ENCODE measurements at places on chromosomes 13 and 19. TPM values are rescaled to one million over a fixed set of nuclear protein-coding genes. Genes with fewer than 3 reads are reported as not detected.

S1PR4 gene
- 0.71 TPM for total RNA-seq

DYRK1B gene
- total RNA-seq = 7.3 TPM

SLC25A41 gene
- 0.93 TPM for total RNA-seq

SOHLH2 gene
- not detected for total RNA-seq

GRIK5 gene
- total RNA-seq = 1.7 TPM

SIGLEC6 gene
- total RNA-seq = not detected

CGB1 gene
- 0.76 TPM for total RNA-seq

SMG9 gene
- total RNA-seq = 80.2 TPM

TEX29 gene
- total RNA-seq = not detected

FPR1 gene
- total RNA-seq = not detected

PNMA8A gene
- not detected for total RNA-seq

- peaks cover 18% of the 10 kb centered on the region for H3K36me3 ChIP-seq
- no peak overlapping the region for H3K27ac ChIP-seq
- no peaks in the 10 kb centered on the region for H3K27me3 ChIP-seq
- DNase-seq = no peak
- peaks cover 2% of the 10 kb centered on the region for H3K4me1 ChIP-seq
Observed at GRCh38 chr13:113483504-113484293, 6.8 kb downstream of the DCUN1D2 start.

DNA sequence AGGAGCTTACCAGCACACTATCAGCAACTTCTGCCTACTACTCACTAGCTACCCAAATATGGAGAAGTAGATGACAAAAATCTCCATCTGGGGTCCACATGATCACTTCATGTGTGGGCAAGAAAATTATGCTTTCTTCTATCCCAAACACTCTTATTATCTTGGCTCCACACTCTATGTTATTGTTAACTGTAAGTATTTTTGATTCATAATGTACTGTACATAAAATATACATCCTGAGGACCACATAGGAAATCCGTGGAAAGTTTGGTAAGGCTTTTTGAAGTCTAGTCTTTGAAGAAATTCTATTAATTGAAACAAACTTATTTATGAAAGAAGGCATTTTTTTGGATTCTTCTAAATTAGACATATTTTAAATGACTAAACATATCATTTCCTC is 378.8 kb downstream of the DACH1 start:
- no peak for DNase-seq
- no peaks in the 10 kb centered on the region for H3K36me3 ChIP-seq
- H3K4me3 ChIP-seq = no peak overlapping the region
- H3K27me3 ChIP-seq = no peaks in the 10 kb centered on the region
- H3K27ac ChIP-seq = no peak overlapping the region

DNA sequence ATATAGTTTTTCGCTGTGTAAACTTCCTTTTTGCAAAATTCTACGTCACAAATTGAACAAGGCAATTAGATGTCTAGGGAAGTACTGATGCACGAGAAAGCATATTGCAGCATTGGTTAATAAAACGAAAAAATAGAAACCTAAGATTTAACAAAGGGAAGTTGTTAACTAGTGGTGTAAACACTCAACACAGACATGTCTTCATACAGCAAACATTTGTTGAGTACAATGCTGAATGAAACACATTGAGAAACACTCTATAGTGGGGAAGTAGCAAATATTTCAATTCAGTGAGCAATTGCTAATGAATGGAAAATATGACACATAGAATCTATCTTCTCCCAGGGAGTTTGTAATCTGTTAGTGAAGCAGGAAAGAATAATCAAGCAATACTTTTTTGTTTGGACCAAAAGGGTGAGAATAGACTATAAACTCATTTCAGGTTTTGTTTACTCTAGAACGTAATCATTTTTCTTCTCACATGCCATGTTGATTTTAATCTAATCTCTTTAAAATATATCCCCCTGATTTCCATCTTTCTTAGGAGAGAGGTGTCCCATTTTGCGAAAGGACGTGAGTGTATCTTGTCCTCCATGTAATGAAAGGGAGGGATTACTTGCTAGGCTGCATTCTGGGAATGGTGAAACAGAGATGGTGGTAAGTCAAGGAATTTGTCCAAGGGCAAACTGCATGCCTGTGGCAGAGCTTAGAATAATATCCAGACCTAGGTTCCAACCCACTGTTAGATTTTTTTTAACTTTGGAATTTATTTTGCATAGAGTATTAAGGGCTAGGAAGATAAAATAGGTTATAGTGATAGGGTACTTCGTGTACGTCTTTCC is 1.7 kb upstream of the ANKRD10 start:
- no peak for DNase-seq
- peaks cover 22% of the 10 kb centered on the region for H3K4me1 ChIP-seq
- H3K4me3 ChIP-seq = peak overlapping the region; percentile 76
- H3K36me3 ChIP-seq = no peaks in the 10 kb centered on the region

GRCh38 chr19:51550848-51551672 is 19.6 kb upstream of the SIGLEC6 start:
- no peaks in the 10 kb centered on the region for H3K36me3 ChIP-seq
- no peak overlapping the region for H3K4me3 ChIP-seq
- H3K4me1 ChIP-seq = no peaks in the 10 kb centered on the region
- peaks cover 41% of the 10 kb centered on the region for H3K27me3 ChIP-seq

DNA sequence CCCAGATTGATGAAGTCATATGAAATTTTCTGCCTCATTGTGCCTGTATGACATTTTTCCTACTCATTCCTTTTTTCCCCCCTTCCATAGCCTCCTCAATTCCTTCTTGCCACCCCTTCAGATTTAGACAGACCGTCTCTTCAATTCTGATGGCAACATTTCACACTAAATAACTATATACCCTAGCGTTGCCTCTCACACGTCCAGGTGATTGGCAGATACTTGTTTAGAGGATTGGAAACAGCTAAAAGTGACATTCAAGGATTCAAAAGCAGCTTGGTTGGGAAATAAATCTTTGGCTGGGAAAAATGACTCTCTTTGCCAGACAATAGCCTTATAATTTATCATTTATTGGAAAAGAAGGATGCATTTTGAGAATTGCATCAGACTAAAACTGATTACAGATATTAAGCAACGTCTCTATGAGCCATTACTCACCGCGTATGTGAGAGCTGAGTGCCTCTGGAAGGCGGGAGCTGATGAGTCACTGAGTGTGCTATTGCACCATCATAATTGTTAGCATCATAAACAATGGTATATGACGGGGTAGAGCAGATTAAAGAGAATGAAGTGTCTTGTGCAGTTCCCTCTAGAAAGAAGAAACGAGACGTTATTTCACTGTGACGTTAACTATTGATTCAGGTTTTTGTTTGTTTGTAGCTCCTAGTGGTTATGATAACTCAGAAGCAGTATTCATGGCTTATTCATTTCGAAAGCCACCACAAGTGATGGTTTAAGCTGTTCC is 61.1 kb upstream of the FAM216B start:
- peak overlapping the region; percentile 33 for H3K4me3 ChIP-seq
- H3K27me3 ChIP-seq = no peaks in the 10 kb centered on the region
- DNase-seq = peak; percentile 60
- no peak overlapping the region for H3K27ac ChIP-seq
- H3K4me1 ChIP-seq = peaks cover 3% of the 10 kb centered on the region
- H3K36me3 ChIP-seq = no peaks in the 10 kb centered on the region

- H3K36me3 ChIP-seq = no peaks in the 10 kb centered on the region
- H3K4me3 ChIP-seq = no peak overlapping the region
- no peak for DNase-seq
Observed at GRCh38 chr13:87798536-87798935, 127.4 kb downstream of the SLITRK5 start.

GRCh38 chr19:56080669-56081401 is 40.3 kb downstream of the ZNF787 start:
- peaks cover 6% of the 10 kb centered on the region for H3K4me1 ChIP-seq
- H3K36me3 ChIP-seq = no peaks in the 10 kb centered on the region
- peak; percentile 39 for DNase-seq
- no peaks in the 10 kb centered on the region for H3K27me3 ChIP-seq

DNA sequence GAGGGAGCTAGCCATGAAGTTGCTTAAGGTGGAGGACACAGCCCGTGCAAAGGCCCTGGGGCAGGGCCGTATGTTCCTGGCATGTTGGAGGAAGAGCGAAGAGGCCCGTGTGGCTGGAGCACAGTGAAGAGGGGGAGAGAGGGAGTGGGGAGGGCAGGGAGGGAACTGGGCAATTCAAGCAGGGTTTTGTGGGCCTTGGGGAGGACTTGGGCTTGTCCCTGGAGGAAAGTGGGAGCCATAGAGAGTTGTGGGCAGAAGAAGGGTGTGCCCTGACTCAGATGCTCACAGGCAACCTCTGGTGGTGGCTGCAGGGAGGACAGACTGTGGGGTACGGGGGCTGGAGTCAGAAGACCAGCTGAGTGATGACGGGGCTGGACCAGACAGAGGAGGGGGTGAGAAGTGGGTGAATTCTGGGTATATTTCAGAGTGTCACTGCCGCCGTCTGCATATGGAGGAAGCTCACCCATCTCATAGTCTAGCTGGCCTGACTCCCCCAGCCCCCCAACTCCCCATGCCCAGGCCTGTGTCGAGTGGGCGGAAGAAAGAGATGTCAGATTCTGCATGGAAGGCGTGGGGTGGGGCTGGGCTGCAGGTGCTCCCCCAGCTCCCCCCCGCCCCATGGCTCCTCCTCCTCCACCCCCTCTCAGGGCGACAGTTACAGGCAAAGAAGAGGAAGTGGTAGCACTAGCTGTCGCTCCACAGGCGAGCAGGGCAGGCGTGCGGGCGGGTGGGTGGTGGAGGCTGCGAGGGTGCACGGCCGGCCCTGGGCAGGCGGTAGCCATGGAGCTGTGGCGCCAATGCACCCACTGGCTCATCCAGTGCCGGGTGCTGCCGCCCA is at the start of gene VAV1:
Gene VAV1 (plus strand): TSS at position 681 of the 838 bp plus-strand sequence. CDS start 100 bp downstream, at position 781.
- no peaks in the 10 kb centered on the region for H3K36me3 ChIP-seq
- no peak within 1 kb of the TSS for H3K27ac ChIP-seq
- H3K27me3 ChIP-seq = no peaks in the 10 kb centered on the region
- no peak within 1 kb of the TSS for H3K4me3 ChIP-seq

DNA sequence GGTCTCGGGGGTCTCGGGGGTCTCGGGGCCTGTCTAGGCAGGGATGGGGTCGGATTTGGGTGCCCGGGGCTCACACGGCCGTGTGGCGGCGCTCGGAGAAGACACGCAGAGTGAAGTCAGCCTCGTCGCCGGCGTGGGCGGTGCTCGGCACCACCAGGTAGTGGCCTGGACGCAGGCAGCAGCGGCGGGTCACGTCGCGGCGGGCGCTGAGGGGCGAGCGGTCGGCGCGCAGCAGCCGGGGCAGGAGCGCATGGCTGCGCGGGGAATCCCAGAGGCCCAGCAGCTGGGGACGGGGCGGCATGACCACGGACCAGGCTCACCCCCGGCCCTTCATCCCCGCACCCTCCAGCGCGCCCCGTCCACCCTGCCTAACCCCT is 8.2 kb downstream of the CAPN12 start:
- peaks cover 55% of the 10 kb centered on the region for H3K4me1 ChIP-seq
- peak overlapping the region; percentile 50 for H3K4me3 ChIP-seq
- peaks cover 4% of the 10 kb centered on the region for H3K36me3 ChIP-seq
- no peak for DNase-seq

DNA sequence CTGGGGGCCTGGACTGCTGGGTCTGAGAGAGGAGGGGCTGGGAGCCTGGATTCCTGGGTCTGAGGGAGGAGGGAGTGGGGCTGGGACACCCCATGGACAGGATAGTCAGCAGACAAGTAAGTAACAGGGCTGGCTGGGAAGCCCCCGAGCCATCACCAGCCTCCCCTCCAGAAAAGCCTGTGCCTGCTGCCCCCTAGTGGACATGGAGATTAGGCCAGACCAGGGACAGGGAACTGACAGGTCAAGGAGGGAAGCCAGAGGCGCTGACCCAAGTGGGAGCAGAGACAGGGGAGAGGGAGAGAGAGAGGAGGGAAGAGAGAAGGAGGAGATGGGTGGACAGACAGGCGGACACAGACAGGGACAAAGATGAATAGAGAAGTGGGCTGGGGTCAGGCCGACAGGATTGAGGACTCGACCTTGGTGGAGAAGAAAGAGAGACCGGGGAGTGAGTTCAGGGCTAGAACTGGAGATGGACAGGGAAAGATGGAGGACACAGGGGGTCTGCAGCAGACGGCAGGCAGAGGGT is 6.7 kb upstream of the ERFL start:
- no peak overlapping the region for H3K4me3 ChIP-seq
- DNase-seq = peak; percentile 43
- H3K4me1 ChIP-seq = peaks cover 6% of the 10 kb centered on the region
- no peaks in the 10 kb centered on the region for H3K27me3 ChIP-seq
- no peak overlapping the region for H3K27ac ChIP-seq

- H3K27me3 ChIP-seq = no peaks in the 10 kb centered on the region
- H3K4me3 ChIP-seq = no peak overlapping the region
- H3K4me1 ChIP-seq = no peaks in the 10 kb centered on the region
- H3K27ac ChIP-seq = no peak overlapping the region
- no peak for DNase-seq
- H3K36me3 ChIP-seq = no peaks in the 10 kb centered on the region
Observed at GRCh38 chr13:40206241-40207000, 460.0 kb downstream of the FOXO1 start.

- H3K27ac ChIP-seq = no peak overlapping the region
- H3K36me3 ChIP-seq = no peaks in the 10 kb centered on the region
- H3K4me1 ChIP-seq = peaks cover 13% of the 10 kb centered on the region
- H3K27me3 ChIP-seq = no peaks in the 10 kb centered on the region
- DNase-seq = no peak
- no peak overlapping the region for H3K4me3 ChIP-seq
Observed at GRCh38 chr19:16040642-16041041, 35.7 kb upstream of the TPM4 start.

- H3K4me3 ChIP-seq = no peak overlapping the region
- no peak for DNase-seq
- H3K4me1 ChIP-seq = no peaks in the 10 kb centered on the region
- no peaks in the 10 kb centered on the region for H3K36me3 ChIP-seq
Observed at GRCh38 chr13:23292586-23292985, 111.8 kb downstream of the SGCG start.

DNA sequence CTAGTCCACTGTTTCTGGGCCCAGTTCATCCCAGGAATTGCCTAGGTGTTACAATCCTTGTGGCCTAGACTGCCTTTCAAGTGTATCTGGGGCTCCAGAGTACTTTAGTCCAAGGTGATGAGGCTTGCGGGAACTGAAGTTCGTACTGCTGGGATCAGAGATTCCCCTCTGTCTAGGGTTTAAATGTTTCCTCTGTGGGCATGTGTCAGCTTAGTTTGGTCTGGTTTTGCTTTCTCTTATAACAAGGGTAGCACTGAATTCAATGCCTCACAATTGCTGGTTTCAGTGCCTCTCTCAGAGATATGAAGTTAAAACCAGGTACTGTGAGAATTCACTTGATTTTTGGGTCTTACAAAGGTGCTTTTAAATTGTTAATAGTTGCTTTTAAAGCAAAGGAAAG is 30.8 kb downstream of the RGCC start:
- no peak for DNase-seq
- no peaks in the 10 kb centered on the region for H3K36me3 ChIP-seq
- H3K27ac ChIP-seq = no peak overlapping the region
- H3K27me3 ChIP-seq = no peaks in the 10 kb centered on the region
- no peaks in the 10 kb centered on the region for H3K4me1 ChIP-seq

- no peak for DNase-seq
- no peaks in the 10 kb centered on the region for H3K27me3 ChIP-seq
- H3K4me1 ChIP-seq = no peaks in the 10 kb centered on the region
- peaks cover 3% of the 10 kb centered on the region for H3K36me3 ChIP-seq
Observed at GRCh38 chr13:20666948-20667347, 36.6 kb upstream of the IL17D start.

- H3K27me3 ChIP-seq = no peaks in the 10 kb centered on the region
- no peak for DNase-seq
- no peaks in the 10 kb centered on the region for H3K36me3 ChIP-seq
- H3K4me1 ChIP-seq = no peaks in the 10 kb centered on the region
- no peak overlapping the region for H3K4me3 ChIP-seq
- H3K27ac ChIP-seq = no peak overlapping the region
Observed at GRCh38 chr19:51784109-51784785, 10.7 kb upstream of the FPR3 start.

GRCh38 chr13:96525715-96526114 is 435.8 kb downstream of the HS6ST3 start:
- H3K27ac ChIP-seq = no peak overlapping the region
- no peak for DNase-seq
- no peaks in the 10 kb centered on the region for H3K36me3 ChIP-seq
- no peaks in the 10 kb centered on the region for H3K4me1 ChIP-seq
- no peak overlapping the region for H3K4me3 ChIP-seq
- no peaks in the 10 kb centered on the region for H3K27me3 ChIP-seq

Data from HCT116 (cell line).